ENCODE measurements at places on chromosomes 16 and 17.

DNA sequence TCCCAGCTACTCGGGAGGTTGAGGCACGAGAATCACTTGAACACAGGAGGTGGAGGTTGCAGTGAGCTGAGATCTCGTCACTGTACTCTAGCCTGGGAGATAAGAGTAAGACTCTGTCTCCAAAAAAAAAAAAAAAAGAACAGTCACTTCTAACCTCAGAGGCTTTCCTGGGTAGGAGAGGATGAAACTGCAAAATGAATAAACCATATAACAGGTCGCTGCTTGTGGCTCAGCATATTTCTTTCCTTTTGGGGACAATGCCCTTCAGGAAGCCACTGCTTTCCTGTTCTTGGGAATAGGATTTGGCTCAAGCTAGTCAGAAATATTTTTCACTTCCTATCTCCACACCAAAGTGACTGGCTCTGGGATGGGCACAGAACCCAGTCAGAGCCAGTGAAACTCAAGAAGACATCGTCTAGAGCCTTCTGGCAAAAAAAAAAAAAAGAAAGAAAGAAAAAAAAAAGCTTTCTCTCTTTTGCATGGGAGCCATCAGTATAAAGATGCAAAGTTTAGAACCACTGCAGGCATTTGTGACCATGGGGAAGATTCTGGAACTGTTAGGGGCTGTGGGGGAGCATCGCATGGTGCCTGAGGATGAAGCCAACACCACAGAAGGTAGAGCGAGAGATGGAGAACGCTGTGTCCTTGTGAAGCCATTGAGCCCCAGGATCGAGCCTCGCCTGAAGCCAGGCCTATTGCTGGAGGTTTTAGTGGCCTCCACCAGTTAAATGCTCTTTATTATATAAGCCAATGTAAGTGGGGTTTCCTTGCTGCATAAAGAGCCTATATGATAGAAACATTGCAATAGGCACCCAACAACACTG lies 71.8 kb upstream of the MRTFB start:
- no peak for DNase-seq

GRCh38 chr16:15415511-15415985 lies 18.8 kb upstream of the BMERB1 start:
- DNase-seq: no peak

DNA sequence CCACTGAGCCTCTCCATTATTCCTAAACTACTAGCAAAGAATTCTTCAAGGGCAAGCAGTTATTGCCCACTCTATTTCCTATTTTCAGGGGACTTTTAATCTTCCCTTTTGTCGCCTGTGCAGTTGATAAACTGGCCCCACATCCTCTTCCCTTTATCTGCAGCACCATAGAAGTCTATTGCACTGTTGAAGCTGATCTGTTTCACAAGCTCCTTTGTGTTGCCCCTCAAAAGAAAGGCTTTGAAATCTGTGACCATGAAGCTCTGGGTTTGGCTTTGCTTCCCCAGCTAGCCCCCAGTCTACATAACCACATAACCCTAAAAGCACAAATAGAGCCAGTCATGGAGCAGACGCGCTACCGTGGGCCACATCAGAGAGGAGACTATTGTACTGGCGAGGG lies 37.1 kb downstream of the CDRT15 start:
- no peak for DNase-seq

DNA sequence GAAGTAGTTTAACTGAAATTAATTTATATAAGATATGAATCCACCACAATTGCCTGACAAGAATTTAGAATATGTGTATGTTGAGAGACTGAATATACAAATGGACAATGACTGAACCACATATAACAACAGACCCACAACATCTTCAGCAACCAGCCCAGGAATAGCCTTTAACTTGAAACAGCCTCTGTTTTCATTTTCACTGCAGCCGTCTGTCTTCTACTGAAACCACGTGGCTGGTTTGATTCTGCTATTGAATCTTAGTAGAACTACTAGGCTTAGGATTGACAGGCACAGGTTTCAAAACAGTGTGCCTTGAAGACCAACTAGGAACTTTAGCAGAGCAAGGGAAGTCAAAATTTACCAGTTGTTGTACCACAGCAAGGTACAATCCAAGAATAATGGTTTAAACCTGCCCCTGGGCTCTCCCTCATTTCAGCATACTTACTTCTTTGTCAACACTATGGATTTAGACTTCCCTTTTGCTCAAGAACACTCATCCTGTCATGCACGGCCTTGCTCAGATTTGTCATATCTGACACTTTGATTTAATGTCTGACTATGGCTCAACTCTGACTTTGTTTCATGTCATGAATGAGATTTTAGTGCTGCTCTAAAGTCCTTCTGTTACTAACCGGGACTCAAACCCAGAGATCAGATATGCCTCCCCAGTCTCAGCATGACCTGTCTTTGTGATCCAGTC lies 355.0 kb downstream of the KIF2B start:
- no peak for DNase-seq

DNA sequence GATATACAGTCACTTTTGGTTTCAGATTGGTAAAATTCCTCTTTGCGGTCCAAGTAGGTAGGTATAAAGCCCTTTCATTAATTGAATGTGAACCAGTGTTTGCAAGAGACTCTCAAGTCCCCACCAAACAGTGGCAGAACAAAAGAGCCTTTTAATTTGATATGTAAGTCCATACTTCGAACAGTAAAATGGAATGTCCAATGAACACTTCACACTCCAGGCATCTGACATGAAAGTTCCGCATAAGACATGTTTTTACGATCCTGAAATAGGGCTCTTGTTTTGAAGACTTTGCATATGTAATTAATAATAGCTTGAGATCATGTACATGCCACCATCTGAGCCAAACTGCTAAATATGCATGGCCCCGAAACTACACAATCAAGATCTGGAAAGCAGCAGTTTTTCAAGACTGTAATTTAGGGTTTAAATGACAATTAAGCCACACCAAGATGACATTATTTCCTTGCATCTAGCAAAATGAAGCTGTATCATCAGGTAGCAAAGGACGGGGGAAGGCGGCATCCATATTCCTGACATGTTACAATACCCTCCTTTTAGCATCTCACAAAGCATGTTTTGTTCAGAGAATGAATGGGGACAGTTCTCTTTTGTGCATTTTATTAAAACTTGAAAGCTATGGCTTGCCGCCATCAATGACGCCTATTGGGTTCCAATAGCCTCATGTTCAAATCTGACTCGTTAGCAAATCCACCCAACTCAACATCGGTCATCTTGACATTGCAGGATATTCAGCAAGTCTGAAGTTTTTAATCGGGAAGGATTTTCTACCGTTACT lies 39.4 kb downstream of the LITAF start:
- peak; percentile 50 for DNase-seq

GRCh38 chr17:65567566-65567965 lies 6.1 kb upstream of the AXIN2 start:
- DNase-seq: no peak

- no peak for DNase-seq
Measured at GRCh38 chr17:8375738-8376259, 705 bp downstream of the KRABD2 start.

- DNase-seq: peak; percentile 45
Measured at GRCh38 chr17:33647956-33648355, 354.9 kb upstream of the ASIC2 start.

- DNase-seq: no peak
Measured at GRCh38 chr17:32814836-32815235, 62.1 kb downstream of the MYO1D start.

DNA sequence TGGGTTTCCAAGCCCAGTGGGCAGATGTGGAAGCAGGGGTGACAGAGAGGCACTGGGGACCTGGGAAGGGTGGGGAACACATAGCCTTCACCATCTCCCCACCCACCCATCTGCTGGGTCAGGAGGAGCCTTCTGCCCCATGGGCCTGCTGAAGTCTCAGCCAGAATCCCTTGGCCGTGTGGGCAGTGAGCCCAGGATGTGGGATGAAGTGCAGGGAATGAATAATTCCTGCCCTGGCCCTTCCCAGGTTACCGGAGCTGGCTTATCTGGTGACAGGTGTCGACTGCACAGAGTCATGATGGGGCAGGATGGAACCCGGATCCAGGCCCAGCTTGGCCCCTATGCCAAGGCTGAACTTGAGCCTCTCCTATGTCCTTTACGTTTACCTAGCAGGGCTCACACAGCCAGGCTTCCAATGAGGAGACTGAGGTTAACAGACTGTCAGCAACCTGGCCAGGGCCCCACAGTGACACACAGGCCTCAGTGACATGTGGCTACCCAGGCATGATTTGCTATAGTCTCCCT lies 17.5 kb downstream of the ATP2A3 start:
- no peak for DNase-seq

DNA sequence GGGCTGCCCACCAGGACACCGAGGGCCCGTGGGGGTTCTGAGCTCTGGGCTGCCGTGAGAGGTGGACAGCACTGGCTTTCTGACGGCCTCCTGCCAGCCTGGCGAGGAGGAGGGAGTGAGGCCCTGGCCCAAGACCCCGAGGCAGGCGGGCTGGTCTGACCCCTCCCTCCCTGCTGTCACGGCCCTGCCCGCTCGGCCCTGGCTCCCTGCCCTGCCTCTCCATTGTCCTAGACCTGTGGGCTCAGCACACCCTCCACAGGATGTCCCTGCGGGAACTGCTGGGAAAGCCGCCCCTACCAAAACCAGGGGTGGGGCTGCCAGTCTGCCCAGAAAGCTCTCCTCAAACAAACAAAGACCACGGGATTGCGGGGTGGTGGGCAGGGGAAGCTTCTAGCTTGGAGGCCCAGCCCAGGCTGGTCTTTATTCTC lies 20.7 kb downstream of the SPNS2 start:
- DNase-seq: no peak

- no peak for DNase-seq
Measured at GRCh38 chr16:2157480-2158261, 2.1 kb downstream of the TRAF7 start.

Data from head of caudate nucleus (tissue), 42 donors.